ENCODE measurements at places on chromosomes 11 and 22. TPM values are rescaled to one million over a fixed set of nuclear protein-coding genes. Genes with fewer than 3 reads are reported as not detected.

DNA sequence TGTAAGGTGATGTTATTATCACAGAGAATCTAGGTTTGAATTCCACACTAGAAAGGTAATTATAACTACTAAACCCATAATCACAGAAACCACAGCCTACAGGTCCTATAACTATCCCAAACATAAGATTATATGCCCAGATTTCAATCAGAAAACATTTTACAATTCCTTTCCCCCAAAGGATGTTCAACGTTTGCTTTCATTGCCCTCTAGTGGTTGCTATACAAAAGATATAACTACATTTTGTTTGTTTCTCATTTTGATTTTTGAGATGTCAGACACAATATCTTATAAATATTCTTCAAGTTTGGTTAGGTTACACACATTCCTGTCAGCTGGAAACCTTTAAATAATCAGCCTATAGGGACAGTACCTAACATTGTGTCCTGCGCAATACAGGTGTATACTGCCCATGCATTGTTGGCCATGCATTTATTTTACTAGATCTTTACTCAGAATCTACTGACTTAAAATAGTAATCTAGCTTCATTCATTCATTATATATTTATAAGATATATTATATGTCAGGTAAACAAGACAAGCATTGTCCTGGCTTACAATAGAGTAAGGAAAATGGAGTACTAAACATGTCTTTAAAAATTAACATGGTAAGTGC lies 530.5 kb upstream of the CCDC90B start:
- no peaks in the 10 kb centered on the region for H3K36me3 ChIP-seq
- H3K4me3 ChIP-seq: no peak overlapping the region
- H3K27ac ChIP-seq: no peak overlapping the region

Gene SLC37A2
- 0.36 TPM for total RNA-seq

DNA sequence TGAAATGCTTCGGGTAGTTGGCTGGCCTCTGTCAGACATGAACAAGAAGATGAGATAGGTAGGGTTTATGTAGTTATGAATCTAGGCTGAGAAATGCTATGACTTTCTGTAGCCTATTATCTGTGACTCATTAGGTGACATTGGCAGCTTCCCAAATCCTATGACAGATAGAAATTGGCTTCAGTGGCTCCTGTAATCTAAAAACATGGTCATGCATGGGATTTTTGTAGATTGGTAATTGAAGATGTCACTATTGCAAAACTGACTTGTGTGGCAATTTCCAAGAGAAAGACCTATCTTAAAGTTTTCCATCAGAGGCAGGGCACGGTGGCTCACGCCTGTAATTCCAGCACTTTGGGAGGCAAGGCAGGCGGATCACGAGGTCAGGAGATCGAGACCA lies 29.4 kb upstream of the GRIK4 start:
- no peaks in the 10 kb centered on the region for H3K27me3 ChIP-seq
- no peak overlapping the region for H3K4me3 ChIP-seq
- peaks cover 5% of the 10 kb centered on the region for H3K4me1 ChIP-seq
- H3K36me3 ChIP-seq: peaks cover 19% of the 10 kb centered on the region

GRCh38 chr22:21702700-21703683 lies 32.6 kb downstream of the YPEL1 start:
- H3K36me3 ChIP-seq: no peaks in the 10 kb centered on the region

Gene FGF4
- total RNA-seq: not detected

Gene REXO2
- total RNA-seq: 49.6 TPM

DNA sequence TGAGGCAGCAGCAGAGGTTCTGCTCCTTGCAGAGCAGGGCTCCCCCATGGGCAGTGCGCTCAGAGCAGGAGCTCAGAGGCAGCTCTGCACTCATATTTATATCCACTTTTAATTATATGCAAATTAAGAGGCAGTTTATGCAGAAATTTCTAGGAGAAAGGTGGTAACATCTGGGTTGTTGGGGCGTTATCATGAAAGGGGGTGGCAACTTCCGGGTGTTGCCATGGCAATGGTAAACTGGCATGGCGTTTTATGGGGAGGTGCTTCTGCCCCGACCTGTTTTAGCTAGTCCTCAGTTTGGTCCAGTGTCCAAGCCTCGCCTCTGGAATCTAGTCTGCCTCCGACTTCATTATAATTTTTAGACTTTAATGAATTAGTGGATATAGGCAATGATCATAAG lies 1191.7 kb downstream of the TBC1D22A start:
- H3K4me1 ChIP-seq: no peaks in the 10 kb centered on the region
- peaks cover 10% of the 10 kb centered on the region for H3K36me3 ChIP-seq
- no peak overlapping the region for H3K27ac ChIP-seq
- no peak for DNase-seq

Gene ALKBH8
- total RNA-seq: 9.3 TPM

- DNase-seq: no peak
- no peaks in the 10 kb centered on the region for H3K36me3 ChIP-seq
- no peak overlapping the region for H3K4me3 ChIP-seq
Observed at GRCh38 chr11:45457649-45458048, 171.5 kb upstream of the SYT13 start.

DNA sequence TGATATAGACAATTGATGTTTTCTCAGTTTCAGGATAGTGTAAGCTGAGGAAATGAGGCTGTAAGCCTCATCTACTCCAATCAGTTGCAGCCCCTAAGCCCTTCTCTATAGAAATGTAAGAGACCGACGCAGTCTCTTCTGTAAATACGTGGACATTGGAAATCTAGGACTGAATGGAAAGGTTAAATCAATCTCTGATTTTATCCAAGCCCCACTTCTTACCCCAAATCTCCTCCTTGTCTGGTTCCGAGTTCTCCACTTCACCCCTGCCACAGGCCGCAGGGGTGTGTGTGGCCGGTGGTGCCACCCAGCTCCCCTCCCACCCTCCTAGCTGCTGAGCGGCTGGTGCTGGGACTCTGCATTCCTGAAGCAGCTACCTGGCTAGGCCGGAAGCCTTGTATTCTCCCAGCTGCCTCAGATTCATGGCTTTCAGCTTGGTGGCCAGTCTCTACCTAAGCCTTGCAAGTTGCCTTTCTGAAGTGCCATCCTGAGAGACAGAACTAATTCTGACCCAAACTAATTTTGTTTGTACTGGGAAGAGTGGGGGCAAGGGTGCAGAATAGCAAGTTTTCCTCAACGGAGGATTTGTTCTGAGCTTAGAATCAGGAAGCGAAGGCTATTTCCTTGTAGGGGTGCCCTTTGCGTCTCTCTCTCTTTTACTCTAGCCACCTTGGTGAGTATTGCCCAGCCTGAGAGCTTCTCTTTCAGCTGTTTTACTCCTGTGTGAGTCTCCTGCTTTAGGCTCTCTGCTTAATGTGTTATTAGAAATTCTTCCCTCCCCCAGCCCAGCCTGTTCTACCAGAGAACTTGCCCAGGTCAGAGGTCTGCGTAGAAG lies 749 bp downstream of the VWA5A start:
- H3K4me3 ChIP-seq: peak overlapping the region; percentile 85
- H3K36me3 ChIP-seq: peaks cover 12% of the 10 kb centered on the region

Gene APOA5
- not detected for total RNA-seq

DNA sequence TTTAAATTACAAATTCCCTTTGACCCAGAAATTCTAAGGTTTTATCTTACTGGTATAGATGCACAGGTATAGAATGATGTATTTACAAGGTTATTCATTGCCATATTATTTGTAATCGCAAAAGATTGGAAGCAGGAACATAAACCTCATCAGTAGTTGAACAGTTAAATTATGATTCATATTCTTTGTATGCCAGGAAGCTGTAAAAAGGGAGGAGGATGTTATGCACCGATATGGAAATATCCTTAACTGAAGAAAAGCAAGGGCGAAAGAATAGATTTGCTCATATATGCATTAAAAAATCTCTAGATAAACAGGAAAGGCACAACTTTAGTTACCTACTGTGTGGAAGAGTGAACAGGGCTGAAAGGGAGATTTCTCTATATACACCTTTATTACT lies 36.7 kb downstream of the PPFIA1 start:
- no peaks in the 10 kb centered on the region for H3K27me3 ChIP-seq
- no peak overlapping the region for H3K4me3 ChIP-seq
- H3K36me3 ChIP-seq: no peaks in the 10 kb centered on the region
- no peak for DNase-seq

Gene PYGM
- 5.6 TPM for total RNA-seq

GRCh38 chr22:24541681-24542515 lies 13.0 kb downstream of the GUCD1 start:
- no peaks in the 10 kb centered on the region for H3K27me3 ChIP-seq
- peaks cover 6% of the 10 kb centered on the region for H3K4me1 ChIP-seq
- H3K36me3 ChIP-seq: peaks cover 8% of the 10 kb centered on the region

DNA sequence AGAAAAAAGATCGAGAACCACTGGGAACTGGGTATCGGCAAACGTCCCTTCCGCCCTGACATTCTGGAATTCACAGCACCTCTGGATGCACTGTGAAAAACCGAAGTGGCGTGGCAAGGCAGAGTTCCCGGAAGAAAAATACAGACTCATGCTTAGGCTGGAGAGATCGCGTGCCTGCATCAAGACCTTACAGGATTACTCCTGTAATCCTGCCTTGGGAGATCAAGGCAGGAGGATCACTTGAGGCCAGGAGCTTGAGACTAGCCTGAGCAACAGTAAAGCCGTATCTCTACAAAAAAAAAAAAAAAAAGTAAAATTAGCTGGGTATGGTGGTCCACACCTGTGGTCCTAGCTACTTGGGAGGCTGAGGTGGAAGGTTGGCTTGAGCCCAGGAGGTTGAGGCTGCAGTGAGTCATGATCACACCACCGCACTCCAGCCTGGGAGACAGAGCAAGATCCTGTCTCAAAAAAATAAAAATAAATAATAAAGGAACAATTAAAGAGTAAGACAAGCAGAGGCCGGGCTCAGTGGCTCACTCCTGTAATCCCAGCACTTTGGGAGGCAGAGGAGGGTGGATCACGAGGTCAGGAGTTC lies 19.9 kb upstream of the TEF start:
- H3K27me3 ChIP-seq: no peaks in the 10 kb centered on the region
- H3K36me3 ChIP-seq: no peaks in the 10 kb centered on the region
- no peaks in the 10 kb centered on the region for H3K4me1 ChIP-seq
- no peak overlapping the region for H3K27ac ChIP-seq
- DNase-seq: no peak

Gene TBCEL
- 15.9 TPM for total RNA-seq

Gene STT3A
- total RNA-seq: 182 TPM

Gene ZNF214
- not detected for total RNA-seq

GRCh38 chr22:22099194-22099486 lies 116.6 kb upstream of the TOP3B start:
- H3K36me3 ChIP-seq: no peaks in the 10 kb centered on the region
- peaks cover 34% of the 10 kb centered on the region for H3K27me3 ChIP-seq

DNA sequence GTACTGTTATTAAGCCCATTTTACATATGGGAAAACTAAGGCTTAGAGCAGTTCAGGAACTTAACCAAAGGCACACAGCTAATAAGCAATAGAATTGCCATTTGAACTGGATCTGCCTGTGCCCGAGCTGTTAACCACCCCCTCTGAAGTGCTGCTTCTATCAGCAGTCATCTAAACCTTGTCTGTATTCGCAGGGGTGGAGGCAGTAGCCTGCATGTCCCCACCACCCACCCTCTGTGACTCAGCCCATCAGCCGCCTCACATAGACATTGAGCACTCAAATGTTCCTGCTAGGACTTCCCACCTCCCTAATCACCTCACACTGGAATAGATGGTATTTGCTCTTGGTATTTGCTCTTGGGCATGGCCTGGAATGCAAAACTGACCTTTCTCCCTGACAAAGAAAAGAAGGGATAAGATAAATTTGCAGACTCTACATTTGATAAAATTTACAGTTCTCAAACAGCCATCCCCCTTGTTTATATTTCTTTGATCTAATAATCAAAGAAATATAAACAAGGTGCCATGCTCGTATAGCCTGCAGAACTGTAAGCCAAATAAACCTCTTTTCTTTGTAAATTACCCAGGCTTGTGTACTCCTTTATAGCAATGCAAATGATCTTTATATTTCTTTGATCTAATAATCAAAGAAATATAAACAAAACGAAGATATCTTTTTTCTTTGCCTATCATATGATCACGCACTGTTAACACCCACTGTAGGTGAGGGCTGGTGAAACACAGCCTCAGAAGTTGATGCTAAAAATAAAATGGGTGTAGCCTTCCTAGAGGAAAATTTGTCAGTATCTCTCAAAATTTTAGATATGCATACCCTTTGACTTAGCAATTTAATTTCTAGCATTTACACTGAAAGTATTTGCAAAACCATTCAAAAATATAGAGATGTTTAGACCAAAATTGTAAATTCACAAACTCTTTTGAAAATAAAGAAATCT lies 15.9 kb downstream of the DKK3 start:
- no peaks in the 10 kb centered on the region for H3K36me3 ChIP-seq
- H3K27ac ChIP-seq: no peak overlapping the region
- no peak overlapping the region for H3K4me3 ChIP-seq
- H3K4me1 ChIP-seq: no peaks in the 10 kb centered on the region
- no peak for DNase-seq
- peaks cover 20% of the 10 kb centered on the region for H3K27me3 ChIP-seq
